ENCODE measurements at places on chromosomes 6 and 20.

DNA sequence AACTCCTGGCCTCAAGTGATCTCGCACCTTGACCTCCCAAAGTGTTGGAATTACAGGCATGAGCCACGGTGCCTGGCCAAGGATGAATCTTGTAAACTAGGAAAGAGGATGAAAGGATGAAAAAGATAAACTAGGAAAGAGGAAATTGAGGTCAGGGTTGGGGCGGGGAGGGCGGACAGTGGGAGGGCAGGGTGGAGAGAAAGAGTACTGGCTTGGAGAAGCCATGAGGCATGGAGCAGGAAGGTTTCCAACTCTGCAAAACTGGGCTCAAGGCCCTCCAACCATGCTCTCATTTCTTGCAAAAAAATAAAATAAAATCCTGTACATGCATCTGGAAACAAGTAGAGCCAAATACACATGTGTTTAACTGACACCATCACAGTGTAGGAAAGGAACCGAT lies 256.6 kb upstream of the SGK1 start:
- DNase-seq = no peak

DNA sequence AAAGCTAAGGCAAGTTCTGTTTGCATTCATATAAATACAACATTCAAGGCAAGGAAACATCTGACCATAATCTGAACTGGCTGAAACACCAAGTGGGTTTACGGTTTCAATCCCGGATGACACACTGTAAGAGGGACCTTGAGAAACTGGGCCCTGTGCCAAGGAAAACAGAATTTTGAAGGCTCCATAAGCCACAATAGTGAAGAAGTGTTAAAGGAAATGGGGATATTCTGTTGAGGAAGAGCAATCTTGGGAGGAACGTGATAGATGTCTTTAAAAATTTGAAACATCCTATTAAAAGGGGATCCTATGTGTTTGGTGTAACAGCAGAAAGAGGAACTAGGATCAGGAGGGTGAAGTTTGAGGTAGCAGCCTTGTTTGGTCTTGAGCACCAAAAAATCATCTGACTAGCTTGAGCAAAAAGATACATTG lies 82.4 kb upstream of the TAB2 start:
- no peak for DNase-seq

- DNase-seq = no peak
Measured at GRCh38 chr20:23666189-23666588, 22.6 kb downstream of the CST4 start.

DNA sequence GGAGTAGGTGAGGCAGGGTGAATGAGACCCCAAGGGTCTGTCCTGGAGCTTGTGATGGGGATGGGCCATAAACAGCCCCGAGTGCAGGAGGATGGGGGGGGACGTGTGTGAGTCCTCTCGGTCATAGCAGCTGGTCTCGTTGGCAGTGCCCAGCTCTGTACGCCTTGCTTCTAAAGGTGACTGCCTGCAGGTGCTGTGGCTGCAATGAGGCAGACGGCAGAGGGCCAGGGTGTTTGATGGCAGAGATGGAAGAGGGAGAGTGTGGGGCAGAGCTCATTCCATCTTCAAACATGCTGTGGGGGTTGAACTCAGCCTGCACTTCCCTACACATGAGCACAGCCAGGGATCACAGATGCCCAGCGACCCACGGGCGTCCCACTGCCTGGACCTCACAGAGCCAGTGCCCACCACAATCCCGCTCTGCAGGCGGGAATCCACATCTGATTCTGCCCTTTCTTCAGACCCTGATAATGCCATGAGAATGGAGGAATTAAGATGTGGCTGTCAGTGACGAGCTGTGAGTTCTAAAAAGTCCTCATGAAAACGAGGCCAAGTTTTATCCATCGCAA lies 123.3 kb upstream of the CDH4 start:
- DNase-seq = no peak

GRCh38 chr20:19945732-19946670 lies 71.2 kb upstream of the NAA20 start:
- DNase-seq = no peak

- DNase-seq = no peak
Measured at GRCh38 chr6:43856005-43856765, 86.2 kb downstream of the VEGFA start.

- DNase-seq = no peak
Measured at GRCh38 chr6:39935241-39935640, 979 bp upstream of the MOCS1 start.

GRCh38 chr20:63278661-63279060 lies 6.0 kb downstream of the ARFGAP1 start:
- DNase-seq = no peak

DNA sequence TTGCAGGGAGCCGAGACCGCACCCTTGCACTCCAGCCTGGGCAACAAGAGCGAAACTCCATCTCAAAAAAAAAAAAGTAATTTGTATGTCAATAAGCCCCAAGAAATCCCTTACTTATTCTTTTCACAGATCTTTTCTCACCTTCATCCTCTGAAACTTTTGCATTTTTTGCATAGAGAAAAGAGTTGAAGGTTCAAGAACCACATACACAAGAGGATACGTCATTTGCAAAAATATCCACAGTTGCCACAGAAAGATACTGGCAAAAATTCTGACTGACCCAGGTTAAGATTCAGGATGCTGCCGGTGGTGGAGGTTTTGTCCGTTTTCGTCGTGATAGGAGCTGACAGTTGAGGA lies 94.5 kb downstream of the ZMYND8 start:
- DNase-seq = no peak

DNA sequence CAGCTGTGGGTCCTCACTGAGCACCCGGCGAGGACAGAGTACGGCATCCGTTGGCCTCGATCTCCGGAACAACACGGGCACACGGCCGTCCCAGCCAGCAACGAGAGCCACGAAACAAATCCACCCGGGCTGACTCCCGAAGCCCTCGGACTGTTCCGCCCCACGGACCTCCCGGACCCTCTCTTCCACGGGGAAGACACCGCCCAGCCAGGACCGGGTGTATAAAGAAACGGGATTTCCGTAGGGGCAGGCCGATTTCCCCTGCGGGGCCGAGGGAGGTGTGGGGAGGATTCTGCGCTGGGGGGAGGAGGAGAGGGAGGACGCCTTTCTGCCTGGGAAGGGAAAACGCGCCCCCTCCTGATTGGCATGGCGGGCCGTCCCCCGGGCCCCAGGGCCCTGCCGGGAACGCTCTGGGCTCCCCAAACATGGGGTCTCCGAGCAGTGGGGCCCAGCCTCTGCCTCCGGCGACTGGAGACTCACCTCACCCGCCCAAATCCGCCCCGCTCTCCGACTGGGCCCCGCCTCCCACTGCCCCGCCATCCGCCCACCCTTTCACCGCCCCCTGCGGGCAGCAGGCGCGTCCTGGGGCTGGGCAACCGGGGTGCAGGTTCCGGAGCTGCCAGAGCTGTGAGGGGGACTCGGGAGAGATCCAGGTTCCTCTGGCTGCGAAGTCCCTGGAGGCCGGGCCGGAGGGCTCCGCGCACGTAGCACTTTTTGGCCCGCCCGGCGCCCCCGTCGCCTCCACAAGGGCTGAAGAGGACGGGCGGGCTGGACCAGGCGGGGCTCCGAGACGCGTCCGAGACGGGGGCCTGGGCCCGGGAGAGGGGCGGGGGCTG lies 679 bp upstream of the PPDPF start:
- DNase-seq = peak; percentile 69

DNA sequence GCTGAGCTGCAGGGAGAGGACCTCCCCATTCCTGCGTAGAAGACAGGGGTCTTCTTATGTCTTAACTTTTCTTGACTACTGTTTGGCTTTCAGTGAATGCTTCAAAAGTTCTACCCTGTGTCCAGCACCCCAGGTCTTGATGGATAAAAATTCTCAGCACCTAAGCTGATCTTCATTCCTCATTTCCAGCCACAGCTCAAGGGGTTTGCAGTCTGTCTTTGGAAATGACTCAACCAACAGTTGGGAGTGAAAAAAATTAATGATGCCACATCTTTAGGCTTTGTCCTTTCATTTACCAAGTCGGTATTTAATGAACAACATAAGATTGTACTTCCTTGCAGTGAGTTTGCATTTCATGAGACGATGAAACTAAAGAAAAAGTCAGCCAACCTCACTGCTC lies 40.3 kb downstream of the PRDM1 start:
- DNase-seq = no peak

- DNase-seq = no peak
Measured at GRCh38 chr6:4522453-4522852, 253.8 kb upstream of the CDYL start.

- DNase-seq = no peak
Measured at GRCh38 chr6:37004044-37004980, 1.1 kb upstream of the FGD2 start.

DNA sequence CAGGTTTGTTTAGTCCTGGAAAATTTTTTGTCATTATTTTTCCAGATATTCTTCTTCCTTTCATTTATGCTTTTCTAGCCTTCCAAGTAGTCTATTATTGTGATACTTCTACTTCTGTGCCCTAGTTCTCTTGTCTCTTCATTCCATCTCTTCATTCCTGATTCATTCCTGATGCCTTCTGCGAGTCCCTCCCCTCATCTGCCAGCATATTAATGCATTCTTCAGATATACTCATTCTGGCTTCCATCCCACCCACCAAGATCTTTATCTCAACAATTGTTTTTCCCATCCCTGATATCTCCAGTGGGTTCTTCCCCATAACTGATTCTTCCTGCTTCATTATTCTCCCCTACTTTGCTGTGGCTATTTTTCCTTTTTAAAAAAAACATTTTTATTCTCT lies 35.2 kb downstream of the ALDH5A1 start:
- DNase-seq = no peak

- no peak for DNase-seq
Measured at GRCh38 chr6:5231289-5231688, 29.5 kb downstream of the LYRM4 start.

GRCh38 chr6:89895276-89895874 lies 1.1 kb downstream of the GJA10 start:
- no peak for DNase-seq

GRCh38 chr6:52877786-52878185 lies 31.7 kb downstream of the GSTA3 start:
- no peak for DNase-seq

DNA sequence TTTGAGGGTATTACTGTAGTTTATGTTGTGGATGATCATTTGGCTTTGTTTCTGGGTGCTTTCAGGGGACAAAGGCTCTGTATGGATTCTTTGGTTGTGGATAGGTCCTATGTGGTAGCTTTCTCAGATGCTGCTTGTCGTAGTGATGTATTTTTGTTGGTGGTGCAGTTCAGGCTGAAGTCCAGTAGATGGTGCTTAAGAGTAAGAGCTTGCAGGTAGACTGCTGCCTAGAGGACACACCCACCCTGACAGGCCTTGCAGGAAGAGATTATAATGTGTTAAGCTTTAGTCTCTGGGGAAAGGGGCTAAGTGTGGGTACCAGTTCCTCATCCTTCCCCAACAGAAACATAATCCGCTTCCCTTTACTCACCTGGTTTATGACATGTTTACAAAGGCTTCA lies 62.6 kb upstream of the ADGRB3 start:
- DNase-seq = peak; percentile 73

- peak; percentile 18 for DNase-seq
Measured at GRCh38 chr20:22312744-22313346, 271.5 kb downstream of the FOXA2 start.

DNA sequence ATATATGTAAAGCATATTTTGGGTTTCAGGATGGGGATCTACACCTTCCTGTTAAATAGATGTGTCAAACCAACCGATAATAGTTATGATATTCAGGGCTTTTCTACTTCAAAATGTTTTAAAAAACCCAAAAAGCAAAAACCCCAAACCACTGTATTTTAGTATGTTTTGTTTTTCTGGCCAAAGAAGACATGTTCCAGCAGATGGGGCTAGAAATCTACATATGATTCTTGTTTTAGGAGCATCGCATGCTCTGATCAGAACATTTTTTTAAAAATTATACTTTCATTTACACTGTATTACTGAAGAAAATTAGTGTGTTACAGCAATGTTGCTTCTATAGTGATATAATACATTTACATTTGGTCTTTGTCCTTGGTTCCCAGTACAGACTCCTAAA lies 11.0 kb downstream of the RMND1 start:
- no peak for DNase-seq

GRCh38 chr6:16602035-16602434 lies 159.2 kb downstream of the ATXN1 start:
- DNase-seq = no peak

DNA sequence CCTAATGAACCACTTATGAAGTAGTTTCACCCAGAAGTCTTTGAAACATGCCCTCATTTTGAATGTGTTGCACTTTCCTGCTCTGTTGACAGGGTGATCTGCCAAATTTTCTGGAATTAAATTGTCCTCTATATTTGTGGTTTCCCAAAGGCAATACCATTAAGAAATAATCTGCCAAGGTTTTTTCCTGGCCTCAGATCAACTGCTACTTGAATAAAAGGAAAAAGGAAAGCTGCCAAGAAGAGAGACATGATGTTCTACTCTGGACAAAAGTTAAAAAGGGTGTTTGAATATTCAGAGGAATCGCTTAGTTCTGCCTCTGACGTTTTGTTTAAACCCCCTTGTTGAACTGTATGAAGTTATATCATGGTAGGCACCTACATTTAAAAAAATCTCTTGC lies 37.4 kb upstream of the ARMH2 start:
- DNase-seq = no peak

- DNase-seq = no peak
Measured at GRCh38 chr6:27062755-27063154, 184.7 kb upstream of the PRSS16 start.

GRCh38 chr20:31933698-31934097 lies 18.1 kb downstream of the PDRG1 start:
- DNase-seq = no peak

GRCh38 chr20:4134861-4135379 lies 119.6 kb upstream of the RNF24 start:
- DNase-seq = no peak

DNA sequence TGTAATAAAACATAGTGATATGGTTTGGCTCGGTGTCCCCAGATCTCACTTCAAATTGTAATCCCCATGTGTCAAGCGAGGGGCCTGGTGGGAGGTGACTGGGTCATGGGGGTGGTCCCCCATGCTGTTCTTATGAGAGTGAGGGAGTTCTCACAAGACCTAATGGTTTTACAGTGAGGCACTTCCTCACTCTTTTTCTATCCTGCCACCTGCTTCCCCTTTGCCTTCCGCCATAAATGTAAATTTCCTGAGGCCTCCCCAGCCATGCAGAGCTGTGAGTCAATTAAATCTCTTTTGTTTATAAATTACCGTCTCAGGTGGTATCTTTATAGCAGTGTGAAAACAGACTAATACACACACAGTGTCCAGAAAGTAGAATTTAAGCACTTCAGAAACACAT lies 78.5 kb downstream of the REPS1 start:
- no peak for DNase-seq

GRCh38 chr6:95578106-95578410 lies 723 bp downstream of the MANEA start:
- DNase-seq = no peak

- DNase-seq = peak; percentile 10
Measured at GRCh38 chr6:121305957-121306607, 28.2 kb downstream of the TBC1D32 start.

GRCh38 chr20:58990651-58991445 lies 9.8 kb downstream of the NELFCD start:
- no peak for DNase-seq

- no peak for DNase-seq
Measured at GRCh38 chr6:165636402-165637048, 26.5 kb downstream of the PDE10A start.

- DNase-seq = no peak
Measured at GRCh38 chr6:29414588-29414987, at the start of gene OR12D1. OR12D1 (plus strand) TSS chr6:29414928.

GRCh38 chr20:52231230-52231746 lies 39.7 kb upstream of the ZFP64 start:
- DNase-seq = no peak

All from NCI-H1436 (cell line).